OCI-M1 (cell line): ENCODE measurements at places on chromosomes 7 and 10.

DNA sequence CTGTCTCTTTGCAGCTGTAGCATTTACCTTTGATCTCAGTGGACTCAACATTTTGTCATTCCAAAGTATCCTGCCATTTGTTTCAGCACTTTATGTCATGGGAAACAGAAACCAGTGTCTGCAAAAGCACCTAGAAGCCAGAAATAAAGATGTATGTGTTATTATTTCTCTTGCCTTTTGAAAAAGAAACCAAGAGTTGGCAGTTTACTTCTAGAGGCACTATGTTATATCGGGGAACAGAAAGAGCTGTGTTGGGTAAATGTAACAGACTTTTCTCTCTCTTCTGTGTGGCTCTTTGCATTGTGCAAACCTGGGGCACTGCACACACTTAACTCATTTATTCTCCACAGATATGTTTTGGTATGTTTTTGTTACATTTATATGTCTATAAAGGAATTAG lies 36.7 kb downstream of the ZNF138 start:
- DNase-seq, result no peak

DNA sequence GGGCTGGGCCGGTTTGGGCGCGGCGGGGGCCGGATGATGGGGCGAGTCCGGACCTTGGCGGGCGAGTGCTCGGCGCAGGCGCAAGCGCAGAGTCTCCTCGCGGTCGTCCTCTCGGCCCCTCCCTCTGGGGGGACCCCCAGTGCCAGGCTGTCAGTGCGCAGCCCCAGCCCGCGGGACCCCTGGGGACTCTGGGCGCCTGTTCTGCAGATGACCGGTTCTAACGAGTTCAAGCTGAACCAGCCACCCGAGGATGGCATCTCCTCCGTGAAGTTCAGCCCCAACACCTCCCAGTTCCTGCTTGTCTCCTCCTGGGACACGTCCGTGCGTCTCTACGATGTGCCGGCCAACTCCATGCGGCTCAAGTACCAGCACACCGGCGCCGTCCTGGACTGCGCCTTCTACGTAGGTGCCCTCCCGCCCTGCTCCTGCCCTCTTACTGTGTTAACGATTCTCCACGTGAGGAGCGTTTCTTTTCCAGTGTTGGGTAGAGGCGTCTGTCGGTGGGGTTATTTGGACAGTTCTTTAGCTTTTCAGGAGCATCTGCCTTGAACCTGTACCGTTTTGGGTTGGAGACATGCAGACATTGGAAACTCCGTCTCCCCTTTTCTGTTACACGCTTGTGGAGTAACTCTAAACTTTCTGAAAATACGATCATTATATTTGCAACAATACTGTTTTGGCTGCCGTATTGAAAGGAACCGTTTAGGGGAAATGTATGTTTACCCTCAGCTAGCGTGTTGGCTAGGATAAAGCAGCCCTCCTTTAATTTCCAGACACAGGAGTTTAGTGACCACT lies 706 bp downstream of the BUB3 start:
- DNase-seq, result peak; percentile 65

DNA sequence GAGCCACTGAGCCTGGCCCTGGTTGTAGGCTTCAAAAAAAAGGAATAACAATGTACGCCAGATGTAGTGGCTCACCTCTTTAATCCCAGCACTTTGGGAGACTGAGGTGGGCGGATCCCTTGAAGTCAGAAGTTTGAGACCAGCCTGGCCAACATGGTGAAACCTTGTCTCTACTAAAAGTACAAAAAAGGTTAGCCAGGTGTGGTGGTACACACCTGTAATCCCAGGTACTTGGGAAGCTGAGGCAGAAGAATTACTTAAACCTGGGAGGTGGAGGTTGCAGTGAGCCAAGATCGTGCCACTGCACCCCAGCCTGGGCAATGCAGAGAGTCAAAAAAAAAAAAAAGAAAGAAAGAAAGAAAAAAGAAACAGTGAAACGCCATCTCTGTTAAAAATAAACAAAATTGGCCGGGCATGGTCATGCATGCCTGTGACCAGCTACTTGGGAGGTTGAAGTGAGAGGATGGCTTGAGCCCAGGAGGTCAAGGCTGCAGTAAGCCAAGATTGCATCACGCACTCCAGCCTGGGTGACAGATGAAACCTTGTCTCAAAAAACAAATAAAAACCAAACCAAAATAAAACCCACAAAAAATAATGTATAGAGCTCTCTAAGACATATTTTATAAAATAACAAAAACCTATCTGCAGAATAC lies 4.7 kb upstream of the KLHDC10 start:
- no peak for DNase-seq

DNA sequence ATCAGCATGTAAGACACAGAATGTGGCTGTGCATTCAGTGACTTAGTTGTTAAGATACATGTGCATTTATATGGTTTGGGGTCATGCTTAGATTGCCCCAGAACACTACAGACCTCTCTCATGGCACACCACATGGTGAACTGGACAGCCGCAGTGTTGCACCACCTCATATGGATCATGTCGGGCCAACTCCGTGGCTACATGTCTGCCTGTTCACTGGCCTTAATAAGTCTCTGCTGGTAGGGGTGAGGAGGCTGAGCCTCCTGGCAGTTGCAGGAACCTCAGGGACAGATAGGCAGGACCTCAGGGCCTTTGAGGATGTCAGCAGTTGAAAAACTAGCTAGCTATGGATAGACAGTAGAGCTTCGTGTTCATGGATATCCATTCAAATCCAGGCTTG lies 751.0 kb downstream of the GRID1 start:
- DNase-seq, result no peak

DNA sequence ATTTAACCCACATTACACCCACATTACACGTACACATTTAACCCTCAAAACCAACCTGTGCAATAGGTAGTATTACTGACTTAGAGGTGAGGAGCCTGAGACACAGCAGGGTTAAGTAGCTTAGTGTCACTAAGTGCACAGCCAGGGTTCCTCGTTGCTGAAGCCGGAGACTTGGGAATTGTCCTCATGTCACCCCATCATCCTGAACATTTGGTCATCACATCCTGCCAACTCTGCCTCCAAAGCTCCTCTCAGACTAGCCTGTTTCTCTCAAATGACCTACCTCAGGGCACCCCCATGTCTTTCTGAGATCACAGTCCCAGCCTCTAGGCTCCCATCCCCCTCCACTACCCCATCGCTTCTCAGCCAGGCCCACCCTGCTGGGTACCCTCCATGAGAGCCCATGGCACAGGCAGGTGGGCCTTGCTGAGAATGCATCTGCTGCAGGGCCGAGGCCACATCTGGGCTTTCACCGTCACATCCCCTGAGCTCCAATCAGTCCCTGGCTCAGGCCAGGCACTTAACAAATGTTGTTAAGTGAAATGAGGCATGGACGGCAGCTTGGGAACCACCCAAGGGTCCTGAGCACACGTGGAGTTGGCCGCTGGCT lies 21.1 kb upstream of the PCBD1 start:
- no peak for DNase-seq

- DNase-seq, result no peak
Observed at GRCh38 chr10:48526011-48526821, 78.7 kb downstream of the ARHGAP22 start.

GRCh38 chr7:15839416-15840100 lies 153.1 kb upstream of the MEOX2 start:
- DNase-seq, result no peak

DNA sequence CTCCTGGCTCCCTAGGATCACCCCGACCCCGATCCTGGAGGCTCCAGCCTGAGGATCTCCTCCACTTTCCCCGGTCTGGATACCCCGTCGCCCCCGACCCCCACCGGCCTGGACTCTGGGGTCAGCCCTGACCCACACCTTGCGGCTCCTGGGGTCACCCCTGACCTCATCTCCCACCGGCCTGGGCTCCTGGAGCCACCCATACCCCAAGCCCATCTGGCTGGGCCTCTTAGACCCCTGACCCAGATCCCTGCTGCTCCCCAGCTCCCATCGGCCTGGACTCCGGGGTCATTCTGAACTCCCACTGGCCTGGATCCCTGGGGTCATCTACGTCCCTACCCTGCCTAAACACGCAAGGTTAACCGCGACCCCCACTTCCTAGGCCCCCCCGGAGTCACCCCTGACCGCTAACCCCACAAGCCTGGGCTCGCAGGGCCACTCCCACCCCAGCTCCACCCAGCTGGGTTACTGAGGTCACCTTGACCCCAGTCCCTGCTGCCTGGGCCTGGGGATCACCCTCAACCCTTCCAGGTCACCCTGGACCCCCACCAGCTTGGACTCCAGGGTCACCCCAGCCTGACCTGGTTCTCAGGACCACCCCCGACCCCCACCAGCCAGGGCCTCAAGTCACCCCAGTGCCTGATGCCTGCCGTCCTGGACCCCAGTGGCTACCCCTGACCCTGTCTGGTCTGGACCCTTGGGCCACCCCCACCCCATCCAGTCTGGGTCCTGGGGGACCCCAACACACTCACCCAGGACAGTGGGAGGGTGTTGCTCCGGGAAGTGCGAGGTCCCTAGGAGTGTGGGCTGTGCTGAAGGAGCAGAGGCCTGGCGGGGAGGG lies 1.2 kb downstream of the FOXK1 start:
- peak; percentile 11 for DNase-seq

- DNase-seq, result no peak
Observed at GRCh38 chr10:130767116-130767730, 544.3 kb downstream of the TCERG1L start.

GRCh38 chr7:27241189-27242056 lies 1.2 kb upstream of the EVX1 start:
- DNase-seq, result no peak

- DNase-seq, result no peak
Observed at GRCh38 chr7:138049505-138050116, 26.6 kb upstream of the AKR1D1 start.
